AML-193 (cell line): ENCODE measurements at places on chromosomes 16 and 17.

DNA sequence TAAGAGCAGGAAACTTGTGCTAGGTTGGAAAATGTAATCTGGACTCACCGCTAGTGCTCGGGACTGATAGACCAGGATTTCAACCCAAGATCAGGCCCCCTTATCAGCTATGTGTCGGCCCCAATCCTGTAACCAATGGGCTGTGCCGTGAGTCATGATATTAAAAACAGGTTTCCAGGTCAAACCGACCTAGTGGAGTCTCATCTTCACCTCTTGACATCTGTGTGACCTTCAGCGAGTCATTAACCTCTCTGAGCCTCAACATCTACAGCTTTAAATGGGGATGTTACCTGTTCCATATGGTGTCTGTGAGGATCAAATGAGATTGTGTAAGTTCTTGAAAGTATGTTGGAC is 512 bp downstream of the PMM2 start:
- no peak for DNase-seq

DNA sequence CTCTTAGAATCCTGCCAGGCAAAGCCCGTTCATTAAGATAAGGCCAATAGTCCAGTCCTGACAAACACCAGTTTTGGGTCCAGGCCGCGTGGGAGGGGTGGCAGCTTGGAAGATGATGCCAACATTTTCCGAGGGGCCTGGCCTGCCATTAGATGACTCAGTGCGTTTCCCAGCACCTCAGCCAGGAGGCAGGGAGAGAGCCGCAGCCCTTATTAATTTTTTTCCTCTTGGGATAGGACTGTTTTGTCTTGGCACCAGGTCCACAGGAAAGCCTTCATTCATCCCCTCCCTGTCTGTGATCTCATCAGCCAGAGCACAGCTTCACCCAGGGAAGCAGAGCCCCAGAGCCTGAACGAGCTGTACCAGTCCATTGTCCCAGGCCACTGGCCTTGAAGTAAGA is 4.7 kb upstream of the NDEL1 start:
- DNase-seq: no peak

GRCh38 chr16:10297341-10298006 is 88.4 kb upstream of the ATF7IP2 start:
- DNase-seq: no peak

DNA sequence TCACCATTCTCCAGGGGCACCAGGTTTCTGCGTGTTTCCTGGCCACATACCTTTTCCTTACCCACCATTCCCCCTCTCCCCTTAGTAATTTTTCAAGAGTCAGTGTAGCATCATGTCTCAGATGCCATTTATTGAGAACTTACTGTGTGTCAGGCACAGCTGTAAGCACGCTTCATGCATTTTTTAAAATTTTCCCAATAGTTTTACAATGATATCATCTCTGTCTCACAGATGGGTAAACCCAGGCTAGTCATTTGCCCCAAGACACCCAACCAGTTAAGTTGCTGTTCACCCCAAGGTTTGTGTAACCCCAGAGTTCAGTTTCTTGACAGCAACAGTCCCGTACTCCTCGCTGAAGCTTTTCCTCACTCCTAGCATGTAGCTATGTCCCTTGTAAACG is 56.4 kb upstream of the IRX3 start:
- DNase-seq: no peak

DNA sequence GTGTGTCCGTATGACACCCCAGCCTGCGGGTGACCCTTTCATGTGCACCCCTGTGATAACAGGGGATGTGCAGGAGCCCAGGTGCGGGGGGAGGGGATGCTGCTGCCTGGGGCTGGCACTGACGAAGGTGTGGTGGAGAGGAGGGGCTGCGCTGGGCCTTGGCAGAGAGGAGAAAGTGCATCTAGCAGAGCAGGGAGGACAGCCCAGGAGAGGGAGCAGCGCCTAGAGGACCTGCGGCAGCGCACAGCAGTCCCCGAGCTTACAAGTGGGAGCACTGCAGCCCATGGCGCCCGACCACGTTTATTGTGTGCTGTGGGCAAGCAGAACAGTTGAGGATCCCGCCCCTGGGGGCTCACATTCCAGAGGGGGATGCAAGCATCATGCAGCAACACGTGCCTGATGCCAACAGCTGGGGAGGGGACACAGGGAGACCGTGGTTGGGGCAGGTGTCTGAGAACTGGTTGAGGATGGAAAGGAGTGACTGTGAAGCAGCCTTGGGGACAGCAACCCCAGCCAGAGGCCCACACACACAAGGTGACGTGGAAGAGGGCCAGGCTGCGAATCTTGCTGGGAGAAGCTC is 10.9 kb upstream of the SLC7A5 start:
- no peak for DNase-seq

GRCh38 chr17:49741692-49742076 is 22.2 kb downstream of the FAM117A start:
- DNase-seq: no peak

DNA sequence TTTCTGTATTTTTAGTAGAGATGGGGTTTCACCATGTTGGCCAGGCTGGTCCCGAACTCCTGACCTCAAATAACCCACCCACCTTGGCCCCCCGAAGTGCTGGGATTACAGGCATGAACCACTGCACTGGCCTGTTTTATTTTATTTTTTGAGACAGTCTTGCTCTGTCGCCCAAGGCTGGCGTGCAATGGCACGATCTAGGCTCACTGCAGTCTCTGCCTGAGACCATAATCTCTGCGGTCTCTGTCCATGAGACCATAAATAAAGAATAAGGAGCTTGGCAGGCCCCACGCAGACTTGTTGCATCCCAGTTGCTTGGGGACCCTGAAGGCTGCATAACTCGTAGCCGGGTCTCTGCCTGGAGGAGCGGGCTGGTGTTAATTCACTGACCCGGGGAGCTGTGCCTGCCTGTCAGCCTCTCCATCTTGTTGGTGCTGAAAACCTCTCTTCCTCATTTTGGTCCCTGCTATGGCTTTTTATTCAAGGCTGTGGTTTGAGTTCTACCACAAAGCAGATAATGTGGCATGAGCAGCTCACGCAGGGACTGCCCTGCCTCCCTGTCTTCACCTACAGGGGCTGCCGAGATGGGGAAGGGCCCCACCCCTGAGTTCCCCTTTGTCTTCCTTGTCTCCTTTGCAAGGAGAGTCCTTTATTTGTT is 82.1 kb downstream of the MSI2 start:
- DNase-seq: peak; percentile 89

GRCh38 chr16:10322723-10323527 is 62.9 kb upstream of the ATF7IP2 start:
- DNase-seq: no peak

GRCh38 chr17:66275651-66276050 is 26.8 kb upstream of the PRKCA start:
- peak; percentile 62 for DNase-seq

- peak; percentile 90 for DNase-seq
These were observed 9.9 kb downstream of the CMTM2 start for GRCh38 chr16:66588981-66589713.

DNA sequence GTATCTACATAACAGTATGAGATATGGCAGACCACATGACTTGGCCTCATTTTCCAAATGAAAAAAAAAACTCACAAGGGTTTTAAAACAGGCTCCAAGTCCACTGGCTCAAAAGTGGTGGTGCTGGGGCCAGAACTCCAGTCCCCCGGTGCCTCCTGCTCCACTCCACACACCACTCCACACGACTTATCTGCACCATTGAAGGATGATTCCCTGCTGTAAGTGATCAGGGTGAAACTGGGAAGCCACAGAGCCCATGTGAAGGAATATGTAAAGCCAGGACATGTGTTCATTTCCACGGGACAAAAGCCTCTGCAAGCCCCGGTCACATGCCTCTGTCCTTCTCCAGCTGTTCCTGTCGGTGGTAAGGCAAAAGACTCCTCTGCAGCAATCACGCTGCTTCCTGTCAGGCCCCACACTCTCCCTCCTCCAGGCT is 97.2 kb downstream of the ZNF18 start:
- no peak for DNase-seq

- DNase-seq: no peak
These were observed 150.3 kb downstream of the AATF start for GRCh38 chr17:37098910-37099664.

GRCh38 chr16:64182985-64183384 is 938.9 kb downstream of the CDH11 start:
- DNase-seq: no peak

DNA sequence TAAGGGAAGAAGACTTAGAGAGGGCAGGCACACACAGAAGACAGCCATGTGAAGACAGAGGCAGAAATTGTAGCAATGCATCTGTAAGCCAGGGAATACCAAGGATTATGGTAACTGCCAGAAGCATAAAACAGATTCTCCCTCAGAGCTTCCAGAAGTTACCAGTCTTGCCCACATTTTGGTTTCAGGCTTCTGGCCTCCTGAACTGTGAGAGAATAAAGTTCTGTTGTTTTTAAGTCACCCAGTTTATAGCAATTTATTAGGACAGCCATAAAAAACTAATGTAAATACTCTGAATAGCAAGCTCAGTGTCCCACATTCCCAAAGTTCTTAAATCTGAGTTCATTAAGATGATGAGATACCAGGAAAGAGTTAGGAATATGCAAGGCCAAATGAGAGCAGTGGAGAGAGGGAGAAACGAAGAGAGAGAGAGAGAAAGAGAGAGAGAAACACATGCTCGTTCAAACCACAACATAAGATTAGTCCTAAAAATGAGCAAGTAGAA is 123.4 kb downstream of the HS3ST3A1 start:
- no peak for DNase-seq

- DNase-seq: no peak
These were observed 1.0 kb upstream of the HLF start for GRCh38 chr17:55263569-55264277.

- no peak for DNase-seq
These were observed 7.3 kb downstream of the NT5C start for GRCh38 chr17:75124041-75124818.

GRCh38 chr17:12242345-12242954 is 221.8 kb downstream of the MAP2K4 start:
- no peak for DNase-seq

DNA sequence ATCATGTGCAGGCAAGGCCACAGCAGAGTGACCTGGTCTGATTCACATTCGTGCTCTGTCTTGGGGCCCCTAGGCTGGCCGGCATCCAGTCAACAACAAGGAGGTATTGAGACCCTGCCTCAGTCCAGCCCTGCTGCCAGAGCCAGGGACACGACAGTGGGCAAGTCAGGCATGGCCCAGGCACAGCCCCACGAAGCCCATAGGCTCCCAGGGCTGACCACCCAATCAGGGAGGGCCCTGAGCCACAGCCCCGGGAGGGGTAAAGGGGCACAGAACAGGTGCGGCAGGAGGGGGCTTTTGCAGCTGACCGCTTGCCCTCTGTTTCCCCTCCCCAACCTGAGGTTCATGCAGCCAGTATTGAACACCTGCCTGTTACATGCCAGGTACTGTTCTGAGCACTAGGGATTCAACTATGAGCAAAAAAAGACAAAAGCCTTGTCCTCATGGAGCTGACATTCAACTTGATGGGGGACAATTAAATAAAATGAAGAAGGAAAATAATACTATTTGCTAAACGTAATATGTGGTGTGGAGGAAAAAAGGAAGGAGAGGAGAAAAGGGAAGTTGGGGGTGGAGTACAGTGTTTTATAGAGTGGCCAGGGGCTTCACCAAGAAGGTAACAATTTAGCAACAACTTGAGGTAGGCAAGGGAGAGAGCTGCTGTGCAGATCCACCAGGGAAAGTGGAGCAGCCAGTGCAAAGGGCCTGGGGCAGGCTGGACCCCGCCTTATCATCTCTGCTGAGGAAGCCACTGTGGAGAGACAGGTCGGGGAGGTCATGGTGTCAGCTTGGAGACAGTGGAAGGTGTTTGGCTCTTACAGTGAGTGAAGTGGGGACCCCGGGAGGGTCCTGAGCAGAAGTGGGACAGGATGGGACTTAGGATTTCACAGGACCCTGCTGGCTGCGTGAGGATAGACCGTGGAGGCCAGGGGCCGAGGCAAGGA is 6.1 kb downstream of the DRC3 start:
- DNase-seq: peak; percentile 33

- no peak for DNase-seq
These were observed 10.8 kb upstream of the SECTM1 start for GRCh38 chr17:82344175-82344907.

GRCh38 chr17:60091908-60092331 is 13.2 kb upstream of the HEATR6 start:
- peak; percentile 76 for DNase-seq

- DNase-seq: no peak
These were observed 63.4 kb downstream of the GTF3C1 start for GRCh38 chr16:27486344-27486743.

- no peak for DNase-seq
These were observed 207.7 kb downstream of the HS3ST3A1 start for GRCh38 chr17:13393841-13394710.

GRCh38 chr17:6603744-6604325 is 36.7 kb downstream of the KIAA0753 start:
- DNase-seq: no peak

DNA sequence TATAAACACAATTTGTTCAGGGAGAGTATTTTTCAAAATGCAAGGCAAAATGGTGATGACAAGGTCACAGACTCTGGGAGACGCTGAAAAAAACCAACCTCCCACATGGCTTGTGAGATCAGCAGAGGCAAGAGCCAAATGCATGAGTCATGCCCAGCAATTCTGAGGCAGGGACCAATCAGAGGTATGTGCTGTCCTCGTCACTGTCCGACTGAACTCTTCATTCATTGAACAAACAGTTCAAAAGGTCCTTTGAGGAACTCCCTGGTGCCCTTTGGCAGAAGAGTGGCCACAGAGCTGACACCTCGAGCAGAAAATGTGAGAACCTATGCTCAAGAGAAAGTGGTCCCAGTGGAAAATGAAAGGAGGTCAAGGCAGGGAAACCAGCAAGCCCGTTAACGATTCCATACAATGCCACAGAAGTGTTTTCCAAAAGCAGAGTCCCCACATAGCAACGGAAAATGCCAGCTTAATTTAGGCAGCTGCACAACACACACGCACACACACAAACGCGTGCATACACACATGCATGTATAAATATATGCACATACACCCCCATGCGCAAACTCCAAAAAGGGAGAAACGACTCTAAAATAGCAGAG is 50.9 kb downstream of the CDH11 start:
- no peak for DNase-seq

- DNase-seq: no peak
These were observed 85.0 kb downstream of the NOG start for GRCh38 chr17:56678249-56679114.

DNA sequence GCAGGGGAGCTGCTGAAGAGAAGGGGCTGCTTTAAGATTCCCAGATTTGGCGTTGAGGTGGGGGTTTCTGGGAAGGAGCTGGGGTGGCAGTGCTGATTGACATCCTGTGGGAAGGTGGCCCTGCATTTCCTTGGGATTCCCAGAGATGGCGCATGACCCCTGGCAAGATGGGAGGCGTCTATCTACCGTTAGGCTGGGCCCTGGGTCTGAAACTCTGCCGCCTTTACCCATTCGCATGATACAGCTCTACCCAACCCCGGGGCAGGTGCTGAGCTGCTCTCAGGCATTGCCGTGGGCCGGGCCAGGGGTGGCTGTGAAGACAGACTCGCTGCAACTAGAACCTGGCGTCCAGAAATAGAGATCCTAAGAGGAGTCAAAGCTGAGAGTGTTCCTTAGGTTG is 9.9 kb upstream of the MVD start:
- no peak for DNase-seq

- peak; percentile 52 for DNase-seq
These were observed 19.2 kb downstream of the PRKCB start for GRCh38 chr16:23855010-23855409.
